ENCODE measurements at places on chromosomes 5 and 9.

DNA sequence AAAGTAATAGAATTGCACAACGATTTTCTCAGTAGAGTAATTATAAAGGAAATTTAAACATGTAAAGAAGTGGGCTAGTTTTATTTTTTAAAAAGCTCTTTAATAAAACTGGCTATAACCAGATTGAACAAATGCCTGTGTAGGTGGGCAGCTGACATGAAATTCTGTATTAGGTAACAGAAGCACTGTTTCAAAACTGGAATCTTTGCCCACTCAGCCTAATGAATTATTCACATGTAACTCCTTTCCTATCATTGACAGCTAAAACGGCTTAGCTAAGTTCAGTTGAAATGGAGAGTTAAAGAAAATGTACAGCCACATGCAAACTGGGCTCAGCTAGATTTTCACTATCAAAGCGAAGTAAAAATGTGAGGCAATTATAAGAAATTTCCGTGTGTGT lies 1300.1 kb upstream of the ACO1 start:
- DNase-seq, result no peak

DNA sequence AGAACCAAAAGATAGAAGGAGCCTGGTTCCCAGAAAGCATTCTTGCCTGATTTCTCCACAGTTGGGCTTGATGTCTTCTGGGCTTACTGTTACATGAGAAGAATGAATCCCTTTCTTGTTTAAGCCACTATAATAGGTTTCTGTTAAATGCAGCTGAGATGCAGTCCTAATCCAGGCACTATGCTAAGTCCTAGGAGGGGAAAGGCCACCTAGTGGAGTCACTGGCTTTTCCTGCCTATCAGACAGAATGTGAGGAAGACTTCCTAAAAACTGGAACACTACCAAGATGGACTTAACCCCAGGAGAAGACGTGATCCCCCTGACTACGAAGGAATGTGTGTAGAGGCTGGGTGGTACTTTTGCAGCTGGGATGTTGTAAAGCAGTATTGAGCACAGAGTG lies 34.3 kb upstream of the FSD1L start:
- DNase-seq, result no peak

DNA sequence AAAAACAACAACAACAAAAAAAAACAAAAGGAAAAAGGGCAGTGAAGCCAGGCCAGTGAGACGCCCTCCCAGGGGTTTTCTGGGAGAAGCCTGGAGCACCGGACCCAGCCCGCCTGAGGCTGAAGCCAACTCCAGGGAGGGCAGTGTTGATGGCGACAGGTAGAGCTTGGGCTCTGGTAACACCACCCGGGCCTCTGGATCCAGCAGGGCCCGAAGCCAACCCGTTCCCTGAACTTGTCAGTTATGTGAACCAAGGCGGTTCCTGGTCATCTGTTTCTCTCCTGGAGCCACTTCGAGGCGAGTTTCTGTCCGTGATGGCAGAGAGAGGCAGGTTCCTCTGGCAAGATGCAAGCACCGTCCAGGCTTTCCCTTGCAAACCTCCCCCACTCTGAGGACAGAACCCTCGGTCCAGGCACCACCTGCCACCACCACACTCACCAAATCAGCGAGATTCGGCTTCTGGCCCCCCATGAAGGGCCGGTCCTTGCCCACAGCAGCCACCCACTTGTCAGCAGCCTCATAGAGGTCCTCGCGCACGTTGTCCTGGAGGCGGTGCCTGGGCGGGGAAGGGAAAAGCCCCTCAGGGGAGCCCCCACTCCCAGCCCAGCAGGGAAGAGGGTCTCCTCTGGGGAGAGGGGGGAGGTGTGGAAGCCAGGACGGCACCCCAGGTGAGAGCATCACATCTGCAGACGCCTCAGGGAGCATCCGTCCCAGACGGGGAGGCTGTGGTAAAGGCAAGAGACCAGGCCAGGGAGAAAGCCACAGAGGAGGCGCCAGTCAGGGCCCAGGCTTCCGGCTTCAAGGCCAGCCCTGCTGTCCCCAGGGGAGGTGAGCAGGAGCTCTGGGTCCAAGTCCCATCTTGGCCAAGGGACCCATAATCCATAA lies 5.4 kb downstream of the PTGES2 start:
- DNase-seq, result no peak

GRCh38 chr5:135651156-135651555 lies 72.4 kb upstream of the CXCL14 start:
- DNase-seq, result no peak

DNA sequence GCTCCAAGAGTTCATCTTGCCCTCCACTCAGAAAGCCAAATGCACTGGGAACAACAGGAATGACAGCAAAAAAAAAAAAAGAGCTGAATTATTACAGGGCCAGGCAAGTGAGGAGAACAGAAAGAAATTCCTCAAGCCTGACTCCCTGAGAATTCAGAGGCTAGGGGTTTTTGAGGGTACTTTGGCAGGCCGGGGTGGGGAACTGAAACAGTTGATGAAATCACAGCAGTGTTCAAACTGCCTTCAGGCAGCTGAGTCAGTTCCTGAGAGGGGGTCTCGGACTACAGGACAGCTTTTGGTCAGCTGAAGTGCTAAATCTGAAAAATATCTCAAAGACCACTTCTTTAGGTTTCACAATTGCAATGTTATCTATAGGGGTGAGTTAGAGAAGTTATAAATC lies 419.4 kb downstream of the SEMA5A start:
- DNase-seq, result no peak

GRCh38 chr5:179733772-179734126 lies 1.1 kb downstream of the MAML1 start:
- DNase-seq, result no peak

GRCh38 chr5:19241690-19242089 lies 746.3 kb downstream of the CDH18 start:
- no peak for DNase-seq

DNA sequence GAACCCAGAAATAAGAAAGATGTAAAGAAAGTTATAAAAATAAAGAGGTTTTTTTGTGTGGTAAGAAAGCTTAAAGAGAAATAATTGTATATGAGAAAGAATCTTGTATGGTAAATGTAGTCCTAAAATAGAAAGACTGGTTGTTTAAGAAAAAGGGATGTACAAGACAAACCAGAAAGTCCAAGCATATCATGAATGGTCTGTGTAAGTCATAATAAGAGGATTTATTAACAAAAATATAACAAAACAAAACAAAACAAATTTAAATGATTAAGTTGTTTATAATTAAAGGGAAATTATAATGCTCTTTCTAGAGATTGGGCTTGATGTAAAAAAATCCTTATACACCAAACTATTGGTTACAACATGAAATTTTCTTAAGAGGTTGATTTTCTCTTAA lies 590.4 kb upstream of the PTGER4 start:
- DNase-seq, result no peak

- no peak for DNase-seq
These were observed 5.7 kb downstream of the RBM18 start for GRCh38 chr9:122258886-122259415.

- peak; percentile 79 for DNase-seq
These were observed 3.7 kb upstream of the WDR31 start for GRCh38 chr9:113343732-113344231.

DNA sequence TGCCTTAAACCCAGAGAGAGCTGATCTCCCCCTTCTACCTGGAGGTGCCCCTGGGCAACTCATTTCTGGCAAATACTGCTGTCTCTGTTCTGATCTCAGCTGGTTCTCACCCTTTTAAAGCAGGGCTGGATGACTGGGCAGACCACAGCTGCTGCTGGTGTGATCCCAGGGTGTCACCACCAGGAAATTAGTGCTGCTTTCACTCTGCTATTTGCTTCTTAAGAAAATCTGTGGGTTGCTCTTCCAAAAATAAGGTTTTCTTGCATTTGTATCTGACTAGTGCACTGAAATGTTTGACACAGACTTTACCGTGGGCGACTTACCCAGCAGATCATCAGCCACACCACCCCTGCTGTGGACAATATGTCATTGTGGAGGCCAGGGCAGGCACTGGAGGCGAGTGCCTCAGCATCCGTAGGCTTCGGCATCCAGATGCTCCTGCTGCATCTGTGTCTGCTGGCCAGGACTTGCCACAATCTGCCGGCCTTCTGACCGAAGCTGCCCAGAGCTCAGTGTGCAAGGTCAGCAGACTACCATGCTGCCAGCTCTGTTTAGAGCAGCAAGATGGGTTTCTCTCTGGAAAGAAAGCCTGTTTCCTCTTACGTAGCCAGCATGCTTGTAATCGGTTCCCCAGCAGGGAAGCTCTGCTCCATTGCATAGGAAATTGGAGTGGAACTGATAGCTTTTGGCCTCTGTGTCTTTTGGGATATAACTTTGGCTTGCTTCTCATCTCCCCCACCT lies 13.6 kb downstream of the ARHGAP26 start:
- no peak for DNase-seq

DNA sequence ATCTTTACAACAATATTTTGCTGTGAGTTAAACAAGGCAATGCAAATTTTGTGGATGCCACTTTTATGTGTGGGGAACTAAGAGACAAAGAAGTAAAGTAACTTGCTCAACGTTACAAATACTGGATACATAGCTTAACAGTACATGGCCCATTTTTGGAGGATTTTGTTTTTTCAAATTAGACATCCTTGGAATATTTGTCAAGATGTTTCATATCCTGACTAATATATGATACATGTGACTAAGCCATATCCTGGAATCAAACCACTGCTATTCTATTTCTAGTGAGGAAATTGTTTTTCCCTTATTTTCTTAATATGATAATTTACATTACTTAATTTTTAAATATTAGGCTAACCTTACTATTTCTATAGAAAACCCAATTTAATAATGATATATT lies 529.8 kb downstream of the DMRTA1 start:
- no peak for DNase-seq

DNA sequence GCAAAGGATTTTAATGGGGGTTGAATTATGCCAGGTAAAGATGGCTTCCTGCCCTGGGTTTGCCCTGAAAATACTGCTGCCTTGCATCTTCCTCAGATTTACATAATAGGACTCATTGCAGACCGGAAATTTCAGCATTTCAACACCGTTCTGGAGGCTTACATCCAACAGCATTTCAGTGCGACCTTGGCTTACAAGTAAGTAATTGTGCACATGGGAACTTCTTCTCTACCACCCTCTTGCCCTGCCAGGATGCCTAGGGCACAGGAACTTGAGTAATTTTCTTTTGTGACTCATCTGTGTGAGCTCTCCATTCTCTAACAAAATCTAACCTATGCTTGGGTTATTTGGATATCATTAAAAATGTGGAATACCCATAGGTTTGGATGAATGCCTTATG lies 80.2 kb downstream of the DOCK2 start:
- DNase-seq, result no peak
